NCI-H1694 (cell line): ENCODE measurements at places on chromosomes 1 and 21.

- DNase-seq: no peak
These were observed 79.5 kb downstream of the PCNX2 start for GRCh38 chr1:233216009-233216408.

GRCh38 chr1:93328809-93329760, 16.6 kb upstream of the DR1 start:
- DNase-seq: peak; percentile 92

GRCh38 chr1:178371235-178371634, 125.5 kb downstream of the CLEC20A start:
- no peak for DNase-seq

- no peak for DNase-seq
These were observed 213.1 kb downstream of the RERE start for GRCh38 chr1:8604041-8604945.

- DNase-seq: peak; percentile 21
These were observed 1.2 kb downstream of the FAM167B start for GRCh38 chr1:32247983-32248889.

DNA sequence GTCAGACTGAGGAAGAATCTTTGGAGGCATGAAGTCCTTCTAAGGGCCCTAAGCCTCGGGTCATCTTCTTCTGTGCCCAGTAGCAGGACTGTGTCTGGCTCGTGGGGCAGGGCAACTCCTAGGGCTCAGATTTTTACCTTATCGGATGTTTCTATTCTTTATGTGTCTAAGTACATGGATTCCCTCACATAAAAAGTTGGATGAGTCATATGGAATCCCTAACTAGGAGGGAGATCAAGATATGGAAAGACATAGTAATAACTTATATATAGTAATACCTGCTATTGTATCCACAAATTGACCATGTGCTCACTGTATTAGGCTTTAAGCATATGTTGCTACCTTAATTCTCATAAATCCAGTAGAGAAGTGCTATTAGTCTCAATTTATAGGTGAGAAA, 364.5 kb upstream of the CAMK1G start:
- no peak for DNase-seq
